ENCODE measurements at places on chromosomes 13 and 19.

- peaks cover 40% of the 10 kb centered on the region for H3K36me3 ChIP-seq
- H3K4me1 ChIP-seq: peaks cover 6% of the 10 kb centered on the region
- no peaks in the 10 kb centered on the region for H3K27me3 ChIP-seq
- DNase-seq: no peak
These were observed 43.4 kb downstream of the BICRA start for GRCh38 chr19:47652285-47652684.

DNA sequence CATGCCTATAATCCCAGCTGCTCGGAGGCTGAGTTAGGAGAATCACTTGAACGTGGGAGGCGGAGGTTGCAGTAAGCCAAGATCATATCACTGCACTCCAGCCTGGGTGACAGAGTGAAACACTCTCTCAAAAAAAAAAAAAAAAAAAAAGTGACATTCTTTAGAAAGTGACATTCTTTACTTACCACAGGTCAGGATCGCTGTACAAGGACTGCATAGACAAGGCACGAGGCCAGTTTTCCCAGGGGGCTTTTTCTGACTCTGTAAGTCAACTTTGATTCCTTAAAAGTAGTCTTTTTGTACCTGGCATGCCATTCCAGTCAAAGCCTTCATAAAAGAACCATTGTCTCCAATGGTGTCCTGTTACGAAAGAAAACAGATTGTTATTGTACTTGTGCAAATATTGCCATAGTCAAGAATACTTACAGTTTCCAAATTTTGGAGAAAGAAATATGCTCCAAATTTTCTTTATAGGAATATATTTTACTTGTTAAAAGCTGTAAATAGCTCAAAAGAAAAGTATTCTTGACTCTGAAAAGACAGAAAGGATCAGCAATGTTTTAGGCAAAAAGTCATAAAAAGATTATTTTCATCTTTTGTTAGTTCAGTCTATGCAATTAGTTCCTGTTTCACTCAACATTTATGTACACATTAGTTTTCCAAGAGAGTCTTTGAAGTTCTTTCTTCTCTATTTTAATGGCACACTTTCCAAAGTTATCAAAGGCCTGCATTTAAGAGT lies 39.3 kb downstream of the CEACAM1 start:
- H3K4me3 ChIP-seq: no peak overlapping the region
- no peak for DNase-seq
- H3K27ac ChIP-seq: peak overlapping the region; percentile 53
- H3K27me3 ChIP-seq: no peaks in the 10 kb centered on the region

GRCh38 chr13:73300718-73301425 lies 242.1 kb downstream of the KLF5 start:
- H3K36me3 ChIP-seq: no peaks in the 10 kb centered on the region
- no peak for DNase-seq
- H3K4me3 ChIP-seq: no peak overlapping the region
- no peaks in the 10 kb centered on the region for H3K27me3 ChIP-seq
- no peak overlapping the region for H3K27ac ChIP-seq
- no peaks in the 10 kb centered on the region for H3K4me1 ChIP-seq

DNA sequence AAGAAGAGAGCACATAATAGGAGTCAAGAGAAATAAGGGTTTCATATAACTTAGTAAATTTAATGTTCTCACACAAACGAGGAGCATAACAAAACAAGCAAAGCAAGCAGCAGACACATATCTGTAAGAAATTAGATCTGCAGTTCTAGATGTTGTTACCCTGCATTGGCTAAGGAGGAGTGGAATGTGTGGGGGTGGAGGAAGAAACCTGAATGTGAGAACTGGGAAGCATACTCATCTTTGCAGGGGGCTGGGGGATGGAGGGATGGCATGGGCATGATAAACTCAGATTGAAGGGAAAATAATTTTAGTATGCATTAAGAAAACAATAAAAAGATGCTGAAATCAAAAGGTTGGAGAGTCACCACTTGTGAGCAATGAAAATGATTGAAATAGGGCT lies 255.0 kb downstream of the LIG4 start:
- H3K4me3 ChIP-seq: no peak overlapping the region
- H3K4me1 ChIP-seq: peaks cover 22% of the 10 kb centered on the region
- no peak for DNase-seq
- no peaks in the 10 kb centered on the region for H3K27me3 ChIP-seq
